ENCODE measurements at places on chromosomes 5 and 9. TPM values are rescaled to one million over a fixed set of nuclear protein-coding genes. Genes with fewer than 3 reads are reported as not detected.

Gene GEMIN5
- 17.4 TPM for total RNA-seq

Gene DOK3
- 5.7 TPM for total RNA-seq

Gene ZFR
- 56.0 TPM for total RNA-seq

Gene SOX30
- 0.09 TPM for total RNA-seq

Gene NUP155
- 56.6 TPM for total RNA-seq

Gene SLC6A3
- 0.07 TPM for total RNA-seq

Gene C5orf52
- not detected for total RNA-seq

Gene WDR31
- total RNA-seq = 1.1 TPM

Gene IRX4
- not detected for total RNA-seq

Gene UHRF2
- 68.0 TPM for total RNA-seq

Gene C9
- not detected for total RNA-seq

Gene TMEM215
- total RNA-seq = not detected

Gene WNK2
- not detected for total RNA-seq

Gene TMEM232
- 0.76 TPM for total RNA-seq

Gene FGD3
- 72.1 TPM for total RNA-seq

GRCh38 chr9:108967916-108968315 lies 33.7 kb downstream of the ABITRAM start:
- DNase-seq = no peak

DNA sequence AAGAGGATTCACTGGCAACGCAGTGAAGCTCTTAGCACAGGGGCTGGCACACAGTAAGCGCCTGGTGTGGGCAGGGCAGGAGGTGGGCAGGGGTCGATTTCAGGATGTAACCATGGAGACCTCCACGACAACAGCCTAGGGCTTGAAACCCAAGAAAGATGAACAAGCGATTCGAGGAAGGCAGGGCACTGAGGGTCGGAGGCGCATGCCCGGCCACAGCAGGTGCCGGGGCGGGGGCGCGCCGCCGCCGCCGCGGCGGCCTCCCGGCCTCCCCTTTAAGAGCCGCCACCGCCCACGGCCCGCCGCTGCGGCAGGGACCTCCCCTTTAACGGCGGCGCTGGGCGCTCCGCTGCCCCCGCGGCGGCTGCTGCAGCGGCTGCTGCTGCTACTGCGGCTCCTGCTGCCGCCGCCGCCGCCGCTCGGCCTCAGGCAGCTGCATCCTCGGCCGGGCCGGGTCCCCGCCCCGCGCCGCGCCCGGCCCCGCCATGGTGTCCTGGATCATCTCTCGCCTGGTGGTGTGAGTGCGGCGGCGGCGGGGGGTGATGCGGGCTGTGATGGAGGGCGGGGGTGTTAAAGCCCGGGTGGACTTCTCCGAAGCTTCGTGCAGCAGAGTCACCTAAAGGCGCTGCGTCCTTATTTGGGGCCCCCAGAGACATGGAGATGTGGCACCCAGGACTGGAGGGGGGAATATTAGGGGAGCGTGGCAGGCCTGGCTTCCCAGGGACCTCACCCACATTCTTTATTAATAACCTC lies at the start of gene REEP2:
TSS of gene REEP2 (plus strand) at position 334 of the 753 bp plus-strand sequence. CDS start at position 486, 152 bp downstream.
- DNase-seq = peak; percentile 65

DNA sequence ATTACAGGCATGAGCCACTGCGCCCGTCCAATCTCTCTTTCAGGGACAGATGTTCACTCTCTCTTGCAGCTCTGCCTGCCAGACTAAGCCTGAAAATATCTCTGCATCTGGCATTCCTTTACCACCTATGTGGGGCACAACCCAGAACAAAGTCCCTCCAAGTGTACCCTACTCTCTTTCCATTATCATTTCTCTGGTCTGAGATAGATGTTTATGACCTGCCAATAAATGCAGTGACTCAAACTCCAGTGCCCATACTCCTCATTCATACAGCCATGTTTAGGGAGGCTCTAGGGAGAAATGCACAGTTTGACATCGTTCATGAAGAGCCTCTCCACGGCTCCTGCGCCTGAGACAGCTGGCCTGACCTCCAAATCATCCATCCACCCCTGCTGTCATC lies at the start of gene BTNL3:
TSS of gene BTNL3 (plus strand) at position 255 of the 400 bp plus-strand sequence. CDS start 183 bp downstream, outside the sequence.
- no peak for DNase-seq

DNA sequence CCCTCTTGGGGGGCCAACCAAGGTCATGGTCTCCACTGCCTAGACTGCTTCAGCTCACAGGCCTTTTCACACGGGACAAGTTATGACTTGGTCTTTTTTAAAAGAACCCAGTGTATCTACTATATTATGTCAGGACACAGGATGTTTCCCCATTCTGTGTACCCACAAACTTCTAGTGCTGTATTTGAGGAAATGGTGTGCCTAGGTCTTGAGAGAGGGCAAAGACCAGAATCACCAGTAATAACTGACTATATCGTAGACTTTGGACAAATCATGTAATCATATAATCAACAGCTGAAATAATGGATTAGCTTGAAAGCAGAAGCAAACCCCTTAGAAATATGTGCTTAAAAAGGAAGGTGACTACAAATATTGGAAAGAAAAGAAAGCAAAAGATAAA lies 133.3 kb downstream of the ARL15 start:
- DNase-seq = no peak

GRCh38 chr5:41789434-41789833 lies 80.8 kb downstream of the OXCT1 start:
- no peak for DNase-seq

- no peak for DNase-seq
These were observed at the start of gene PAEP for GRCh38 chr9:135561391-135562234. Gene PAEP (plus strand): TSS chr9:135561756.

- no peak for DNase-seq
These were observed 24.3 kb downstream of the DUSP1 start for GRCh38 chr5:172746725-172747124.

DNA sequence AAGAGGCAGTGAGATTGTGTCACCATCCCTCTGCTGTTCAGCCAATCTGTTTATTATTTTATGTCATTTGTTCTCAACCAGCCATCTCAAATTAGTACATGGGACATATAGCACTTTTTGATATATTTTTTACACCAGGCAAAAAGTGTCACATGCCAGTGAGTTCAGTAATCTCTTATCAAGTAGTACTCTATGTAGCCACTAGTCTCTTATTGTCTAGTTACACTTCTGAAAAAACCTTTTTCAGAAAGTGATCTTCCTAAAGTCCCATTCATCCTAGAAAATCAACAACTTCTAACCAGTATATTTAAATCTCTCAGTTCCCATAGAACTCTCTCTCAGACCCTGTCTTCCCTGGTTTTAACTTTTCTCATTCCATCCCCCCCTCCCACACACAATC lies 321.6 kb downstream of the FBXL17 start:
- DNase-seq = no peak

- no peak for DNase-seq
These were observed 143.9 kb upstream of the MOCS2 start for GRCh38 chr5:53253421-53253871.

DNA sequence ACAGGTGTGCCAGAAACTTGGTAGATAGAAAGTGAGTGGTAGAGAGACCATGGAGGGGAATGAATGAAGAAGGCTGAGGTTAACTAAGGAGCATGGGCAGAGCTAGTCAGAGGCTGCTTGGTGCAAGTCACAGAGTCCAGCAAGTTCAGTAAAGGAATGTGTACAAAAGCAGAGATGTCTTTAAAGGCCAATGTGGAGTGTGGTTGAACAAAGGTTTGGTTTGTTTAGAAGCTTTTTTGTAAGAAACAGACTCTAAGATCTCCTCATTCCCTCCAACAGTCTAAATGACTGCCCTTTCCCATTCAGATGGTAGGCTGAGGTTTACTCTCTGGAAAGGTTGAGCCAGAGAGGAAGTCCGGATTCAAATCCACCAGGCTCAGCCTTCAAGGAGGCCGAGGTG lies 84.2 kb downstream of the TNC start:
- DNase-seq = no peak

DNA sequence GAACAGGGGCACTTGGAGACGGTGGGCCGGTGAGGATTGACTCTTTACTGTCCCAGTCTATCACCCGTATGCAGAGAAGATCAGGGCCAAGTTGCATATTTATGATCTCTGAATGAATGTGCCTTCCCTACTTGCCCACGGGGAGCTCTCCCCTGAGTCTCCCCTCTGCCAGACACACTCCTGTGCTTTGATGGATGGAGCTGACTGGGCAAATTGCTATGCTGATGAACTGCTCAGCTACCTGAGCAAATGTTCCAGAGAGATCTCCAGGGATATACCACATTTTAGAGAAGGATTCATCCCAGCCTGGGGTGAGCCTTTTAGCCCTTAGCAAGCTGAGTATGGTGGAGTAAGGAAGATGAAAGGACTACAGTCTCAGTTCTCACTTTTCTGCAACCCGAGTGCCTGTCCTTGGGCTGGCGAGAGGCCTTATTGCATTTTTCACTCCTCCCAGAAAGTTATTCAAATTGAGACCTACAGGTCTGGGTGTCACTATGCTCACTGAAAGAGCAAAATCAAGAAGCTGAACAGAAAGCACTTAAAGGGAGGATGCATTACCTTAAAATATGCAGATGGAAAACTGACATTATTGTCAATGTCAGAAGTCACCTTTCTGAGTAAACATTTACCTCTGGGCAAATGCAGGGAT lies 526.7 kb upstream of the WWC1 start:
- DNase-seq = no peak

- DNase-seq = no peak
These were observed 11.1 kb upstream of the NADK2 start for GRCh38 chr5:36252722-36253365.

DNA sequence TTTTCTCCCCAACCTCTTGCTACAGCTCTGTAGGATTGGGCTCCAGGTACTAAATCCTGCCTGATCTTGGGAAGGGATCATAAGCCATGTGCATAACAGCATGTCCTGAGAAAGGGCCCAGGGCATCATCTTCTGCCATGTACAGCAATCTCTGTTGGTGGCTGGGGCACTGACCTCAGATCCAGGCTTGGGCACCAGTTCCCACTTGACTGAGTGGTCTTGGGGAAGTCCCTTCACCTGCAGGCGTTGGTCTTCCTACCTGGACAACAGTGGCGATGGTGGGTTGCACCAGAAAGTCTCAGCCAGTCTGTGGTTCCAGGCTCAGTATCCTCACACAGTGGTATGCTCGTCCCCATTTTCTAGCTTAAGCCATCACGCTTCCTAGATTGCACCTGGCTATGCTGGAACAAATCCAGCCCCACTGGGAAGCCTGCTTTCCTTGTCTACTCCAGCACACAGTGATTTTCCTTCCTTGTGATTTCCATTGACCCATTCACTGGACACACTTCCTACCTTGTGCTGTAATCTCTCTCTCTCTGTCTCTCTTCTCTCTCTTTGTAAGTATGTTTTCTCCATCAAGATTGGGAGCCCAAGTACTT lies 121.7 kb upstream of the PITX1 start:
- no peak for DNase-seq

DNA sequence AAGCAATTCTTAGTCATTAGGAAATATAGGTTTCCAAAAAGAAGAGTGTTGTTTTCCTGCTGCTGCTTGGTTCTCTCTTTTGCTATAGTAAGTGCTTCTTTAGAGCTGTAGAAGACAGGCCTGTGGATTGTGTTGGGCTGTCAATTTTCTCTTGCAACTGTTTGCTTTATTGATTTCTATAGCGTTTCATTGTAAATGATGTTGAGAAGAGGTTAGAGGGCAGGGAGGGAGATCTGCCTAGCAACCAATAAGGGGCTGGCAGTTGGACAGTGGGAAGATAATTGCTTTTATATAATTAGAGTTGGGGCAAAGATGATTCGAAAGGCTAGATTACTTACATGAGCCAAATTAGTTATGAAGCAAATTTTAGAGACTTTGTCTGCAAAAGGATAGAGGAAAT lies 11.1 kb downstream of the UNC13B start:
- DNase-seq = no peak

DNA sequence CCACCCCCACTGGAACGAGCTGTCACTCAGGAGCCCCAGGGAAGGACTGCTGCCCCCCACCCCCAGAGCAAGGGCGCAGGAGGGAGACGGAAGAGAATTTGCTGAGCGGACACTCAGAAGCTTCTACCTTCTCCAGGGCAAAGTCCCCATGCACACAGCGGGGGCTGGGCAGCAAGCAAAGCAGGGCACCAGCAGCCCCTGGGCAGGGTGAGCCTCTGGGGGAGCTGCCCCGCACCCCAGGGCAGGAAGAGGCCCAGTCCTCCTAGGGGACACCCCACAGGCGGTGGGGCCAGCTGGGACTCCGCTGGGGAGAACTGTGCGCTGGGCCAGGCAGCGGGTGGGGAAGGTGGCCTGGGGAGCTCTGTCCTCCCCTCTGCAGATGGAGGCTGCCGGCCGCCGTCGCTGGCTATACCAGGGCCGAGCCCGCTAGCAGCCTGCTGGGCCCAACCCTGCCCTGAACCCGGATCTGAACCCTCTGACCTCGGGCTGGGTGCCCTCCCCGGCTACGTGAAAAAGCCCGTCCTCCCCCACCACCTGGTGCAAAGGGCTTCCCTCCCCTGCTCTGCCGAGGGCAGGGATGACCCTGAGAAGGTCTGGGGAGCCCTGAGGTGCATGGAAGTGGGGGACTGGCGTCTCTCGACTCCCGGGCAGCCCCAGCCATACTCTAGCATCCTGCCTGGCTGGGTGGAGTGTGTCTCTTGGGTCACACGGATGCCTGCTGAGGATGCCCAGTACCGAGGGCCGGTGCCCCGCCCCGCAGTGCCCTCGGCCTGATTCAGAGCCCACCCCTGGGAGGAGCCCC lies 597 bp upstream of the SLC34A3 start:
- no peak for DNase-seq

Data from activated CD8-positive, alpha-beta memory T cell treated with anti-CD3 and anti-CD28 coated beads, Interleukin-2, amount 10 ng/mL, durations not matched to agents 7 days and 5 days (primary cell).